Peyer's patch (tissue), 4 donors: ENCODE measurements at places on chromosomes 1 and 21. TPM values are rescaled to one million over a fixed set of nuclear protein-coding genes. Genes with fewer than 3 reads are reported as not detected.

Gene SPATA17
- total RNA-seq: not detected

Gene MAP10
- 1.9 TPM for total RNA-seq

Gene SLC22A15
- 2.4 TPM for total RNA-seq

Gene PRDM16
- 5.5 TPM for total RNA-seq

Gene SYT11
- 9.9 TPM for total RNA-seq

Gene PGBD5
- total RNA-seq: 0.28 TPM

Gene TNNI3K
- total RNA-seq: not detected

Gene TMEM79
- total RNA-seq: 4.1 TPM

Gene HSPB7
- total RNA-seq: 1.1 TPM

Gene FUCA1
- total RNA-seq: 182 TPM

Gene TMCC2
- 0.53 TPM for total RNA-seq

DNA sequence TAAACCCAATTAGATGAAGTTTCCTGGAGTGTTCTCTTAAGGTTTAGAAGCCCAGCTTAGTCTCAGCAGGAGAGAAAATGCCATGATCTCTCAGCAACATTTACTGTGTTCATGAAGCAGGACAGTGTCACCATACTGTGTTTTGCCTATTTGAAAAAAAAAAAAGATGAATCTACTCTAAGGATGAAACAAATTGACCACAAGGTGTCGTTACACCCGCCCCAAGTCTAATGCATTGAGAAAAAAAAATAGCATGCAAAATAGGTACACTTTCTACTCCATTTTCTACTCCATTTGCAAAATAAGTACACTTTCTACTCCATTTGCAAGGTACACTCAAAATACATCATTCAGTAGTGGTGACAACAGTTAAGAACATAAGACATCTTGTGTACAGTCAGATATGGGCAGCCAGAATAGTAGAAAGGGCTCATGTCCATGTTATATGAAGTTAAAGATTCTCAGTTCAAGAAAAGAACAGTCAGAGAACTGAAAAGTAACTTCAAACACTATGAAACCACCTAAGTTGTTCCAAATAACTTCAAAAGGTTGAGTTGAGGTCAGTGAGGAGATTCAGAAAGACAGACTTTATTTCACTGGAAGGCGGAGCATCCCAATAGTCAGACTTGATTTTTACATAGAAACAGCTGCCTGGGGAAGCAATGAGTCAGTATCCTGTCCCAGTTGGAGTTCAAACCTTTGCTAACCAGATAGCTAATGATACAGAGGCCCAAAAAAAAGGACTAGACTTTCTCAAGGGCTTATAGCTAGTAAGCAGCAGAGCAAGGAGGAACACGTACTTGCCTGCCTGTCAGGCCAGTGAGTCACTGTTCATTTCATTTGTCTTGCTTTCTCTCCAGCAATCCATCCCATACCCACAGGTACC lies 13.3 kb downstream of the PLPPR5 start:
- H3K4me1 ChIP-seq: no peaks in the 10 kb centered on the region
- H3K36me3 ChIP-seq: no peaks in the 10 kb centered on the region
- no peaks in the 10 kb centered on the region for H3K27me3 ChIP-seq
- no peak overlapping the region for H3K4me3 ChIP-seq
- H3K27ac ChIP-seq: no peak overlapping the region
- DNase-seq: no peak

- no peak overlapping the region for H3K4me3 ChIP-seq
- no peaks in the 10 kb centered on the region for H3K27me3 ChIP-seq
- no peaks in the 10 kb centered on the region for H3K4me1 ChIP-seq
- no peak for DNase-seq
- no peak overlapping the region for H3K27ac ChIP-seq
- H3K36me3 ChIP-seq: no peaks in the 10 kb centered on the region
Measured at GRCh38 chr1:201141418-201141817, 12.9 kb downstream of the TMEM9 start.

DNA sequence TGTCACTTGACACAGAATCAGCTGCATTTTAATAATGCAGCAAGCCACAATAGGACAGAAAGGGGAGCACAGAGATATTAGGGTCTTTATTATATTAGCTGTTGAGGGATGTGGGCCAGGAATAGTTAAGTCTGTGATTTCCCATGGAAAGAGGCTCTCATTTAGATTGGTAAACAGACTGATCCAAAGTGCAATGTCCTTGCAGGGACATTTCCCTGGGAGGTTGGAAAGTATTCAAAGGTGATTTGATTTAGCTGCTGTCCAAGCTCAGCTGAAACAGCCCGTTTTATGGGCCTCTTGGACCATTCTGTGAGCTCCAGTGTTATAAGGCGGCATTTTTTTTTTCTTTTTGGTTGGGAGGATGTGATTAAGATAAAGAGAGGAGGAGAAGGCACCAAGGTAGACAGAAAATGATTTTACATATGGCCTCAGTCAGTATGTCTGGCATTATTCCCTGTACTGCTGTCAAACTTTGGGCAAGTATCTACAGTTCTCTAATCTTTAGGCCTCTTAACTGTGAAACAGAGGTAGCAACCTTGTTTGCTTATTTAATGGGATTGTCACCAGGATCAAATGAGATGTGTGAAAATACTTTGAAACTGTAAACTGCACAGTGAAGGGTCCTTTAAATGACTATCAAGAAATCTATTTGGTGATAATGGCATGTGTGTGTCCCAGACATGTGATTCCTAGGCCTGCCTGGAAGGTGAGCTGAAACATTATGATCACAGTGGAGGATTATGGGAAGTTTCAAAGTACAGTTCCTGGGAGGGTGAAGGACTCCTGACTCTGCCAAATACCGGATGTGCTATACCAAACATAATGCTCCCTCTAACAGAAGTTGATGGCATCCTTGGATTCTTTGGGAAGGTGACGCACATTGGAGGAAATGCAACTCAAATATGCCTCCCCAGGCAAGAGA lies 62.2 kb downstream of the NOS1AP start:
- H3K27ac ChIP-seq: no peak overlapping the region
- H3K4me3 ChIP-seq: no peak overlapping the region
- H3K27me3 ChIP-seq: no peaks in the 10 kb centered on the region
- H3K4me1 ChIP-seq: peaks cover 11% of the 10 kb centered on the region
- H3K36me3 ChIP-seq: no peaks in the 10 kb centered on the region
- DNase-seq: no peak

DNA sequence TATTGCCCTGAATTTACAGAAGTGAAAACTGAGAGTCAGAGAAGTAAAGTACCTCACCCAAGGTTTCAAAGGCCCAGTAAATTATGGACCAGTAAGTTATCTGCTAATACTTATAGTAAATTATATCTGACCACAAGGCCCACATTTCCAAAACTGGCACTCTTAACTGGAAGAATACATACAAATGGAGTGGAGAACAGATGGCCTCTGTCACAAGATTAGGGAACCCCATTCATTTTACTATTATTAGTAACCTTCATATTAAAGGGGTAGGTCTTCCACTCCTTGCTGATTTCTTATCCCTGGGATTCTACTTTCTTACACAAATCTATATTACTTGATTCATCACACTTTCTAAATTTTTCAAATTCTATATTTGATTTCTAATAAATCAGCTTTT lies 588.8 kb downstream of the NEGR1 start:
- H3K36me3 ChIP-seq: no peaks in the 10 kb centered on the region
- no peaks in the 10 kb centered on the region for H3K27me3 ChIP-seq

- DNase-seq: no peak
- H3K4me3 ChIP-seq: no peak overlapping the region
- H3K4me1 ChIP-seq: no peaks in the 10 kb centered on the region
- H3K27me3 ChIP-seq: no peaks in the 10 kb centered on the region
- no peaks in the 10 kb centered on the region for H3K36me3 ChIP-seq
Measured at GRCh38 chr21:14099570-14099969, 111.2 kb downstream of the LIPI start.

DNA sequence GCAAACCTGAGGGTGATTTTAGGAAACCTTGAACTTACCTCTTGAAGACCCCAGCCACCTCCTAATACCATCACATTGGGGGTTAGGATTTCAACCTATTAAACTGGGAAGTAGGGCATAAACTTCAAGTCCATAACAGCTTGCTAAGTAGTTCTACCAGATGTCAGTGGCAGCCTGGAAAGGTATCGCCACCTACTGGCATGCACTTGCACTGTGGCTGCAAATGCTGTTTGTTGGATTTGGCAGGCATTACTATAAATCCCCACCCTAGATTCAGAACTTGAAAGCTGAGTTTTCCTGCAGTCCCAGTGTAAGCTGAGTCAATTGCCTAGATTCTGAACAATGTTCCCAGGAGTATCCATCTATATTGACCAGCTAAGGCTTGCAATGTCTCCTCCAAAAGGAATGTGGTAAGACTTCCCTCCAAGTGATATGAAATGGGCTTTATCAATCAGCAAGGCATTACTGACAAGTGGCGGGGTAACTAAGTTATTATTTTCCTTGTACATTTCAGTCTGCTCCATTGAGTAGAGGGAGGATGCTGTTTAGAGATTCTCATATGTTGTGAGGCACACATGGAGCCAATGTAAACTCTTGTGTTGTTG lies 474.5 kb downstream of the PTPRC start:
- no peaks in the 10 kb centered on the region for H3K27me3 ChIP-seq
- H3K4me1 ChIP-seq: no peaks in the 10 kb centered on the region
- H3K36me3 ChIP-seq: no peaks in the 10 kb centered on the region

- no peaks in the 10 kb centered on the region for H3K27me3 ChIP-seq
- no peak for DNase-seq
- H3K27ac ChIP-seq: no peak overlapping the region
Measured at GRCh38 chr1:183131166-183131565, 54.9 kb upstream of the LAMC2 start.

- no peak overlapping the region for H3K4me3 ChIP-seq
- peak; percentile 22 for DNase-seq
- H3K36me3 ChIP-seq: no peaks in the 10 kb centered on the region
- H3K4me1 ChIP-seq: no peaks in the 10 kb centered on the region
- no peaks in the 10 kb centered on the region for H3K27me3 ChIP-seq
Measured at GRCh38 chr1:36735939-36736730, 253.4 kb upstream of the CSF3R start.

- no peaks in the 10 kb centered on the region for H3K27me3 ChIP-seq
- H3K4me3 ChIP-seq: no peak overlapping the region
- no peaks in the 10 kb centered on the region for H3K4me1 ChIP-seq
- H3K36me3 ChIP-seq: peaks cover 15% of the 10 kb centered on the region
Measured at GRCh38 chr1:113678159-113678469, 81.2 kb downstream of the PHTF1 start.

DNA sequence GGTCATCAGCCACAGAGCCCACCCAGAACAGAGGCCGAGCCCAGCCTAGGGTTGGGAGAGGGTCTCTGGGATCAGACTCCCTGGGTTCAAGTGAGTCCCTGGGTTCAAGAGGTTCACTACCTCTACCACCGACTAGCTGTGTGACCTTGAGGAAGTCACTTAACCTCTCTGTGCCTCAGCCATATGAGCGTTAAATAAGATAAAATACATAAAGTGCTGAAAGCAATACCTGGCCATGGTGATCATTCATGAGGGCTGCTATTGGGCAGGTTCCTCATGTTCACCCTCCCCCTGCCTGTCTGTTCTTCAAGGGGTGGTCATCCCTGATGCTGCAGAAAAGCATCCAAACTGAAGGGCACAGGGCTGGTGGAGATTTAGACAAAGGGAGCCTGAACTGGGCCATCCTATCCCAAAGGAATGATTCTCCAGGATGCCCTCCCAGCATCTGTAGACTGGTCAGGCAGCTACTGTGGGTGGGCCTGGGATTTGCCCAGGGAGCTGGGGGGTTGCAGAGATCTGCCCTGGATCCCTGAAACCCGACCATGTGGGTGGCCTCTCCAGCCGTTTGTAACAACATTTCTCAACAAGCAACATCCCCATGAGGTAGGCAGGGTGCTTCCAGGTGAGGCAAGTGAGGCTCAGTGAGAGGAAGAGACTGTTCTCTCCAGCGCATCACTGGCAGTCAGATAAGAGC lies 196.6 kb downstream of the MATN1 start:
- H3K27me3 ChIP-seq: no peaks in the 10 kb centered on the region
- H3K27ac ChIP-seq: no peak overlapping the region
- no peak for DNase-seq
- no peaks in the 10 kb centered on the region for H3K4me1 ChIP-seq

GRCh38 chr1:10074059-10074851 lies 41.5 kb downstream of the UBE4B start:
- DNase-seq: peak; percentile 24
- no peak overlapping the region for H3K4me3 ChIP-seq
- no peaks in the 10 kb centered on the region for H3K36me3 ChIP-seq
- peak overlapping the region; percentile 46 for H3K27ac ChIP-seq
- no peaks in the 10 kb centered on the region for H3K27me3 ChIP-seq
- H3K4me1 ChIP-seq: no peaks in the 10 kb centered on the region

DNA sequence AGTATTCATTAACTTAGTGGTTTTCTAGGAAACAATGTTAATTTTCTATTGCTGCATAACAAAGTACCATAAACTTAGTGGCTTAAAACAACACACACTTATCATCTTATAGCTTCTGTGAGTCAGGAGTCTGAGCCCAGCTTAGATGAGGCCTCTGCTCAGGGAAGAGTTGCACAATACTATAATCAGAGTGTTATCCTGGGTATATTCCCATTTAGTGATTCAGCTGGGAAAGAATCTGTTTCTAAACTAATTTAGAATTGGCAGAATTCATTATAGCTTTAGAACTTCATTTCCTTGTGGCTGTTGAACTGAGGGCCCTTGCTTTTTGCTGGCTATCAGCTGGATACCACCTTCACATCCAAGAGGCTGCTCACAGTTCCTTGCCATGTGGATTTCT lies 515.5 kb downstream of the BRINP3 start:
- H3K27me3 ChIP-seq: no peaks in the 10 kb centered on the region
- no peaks in the 10 kb centered on the region for H3K4me1 ChIP-seq
- no peaks in the 10 kb centered on the region for H3K36me3 ChIP-seq

DNA sequence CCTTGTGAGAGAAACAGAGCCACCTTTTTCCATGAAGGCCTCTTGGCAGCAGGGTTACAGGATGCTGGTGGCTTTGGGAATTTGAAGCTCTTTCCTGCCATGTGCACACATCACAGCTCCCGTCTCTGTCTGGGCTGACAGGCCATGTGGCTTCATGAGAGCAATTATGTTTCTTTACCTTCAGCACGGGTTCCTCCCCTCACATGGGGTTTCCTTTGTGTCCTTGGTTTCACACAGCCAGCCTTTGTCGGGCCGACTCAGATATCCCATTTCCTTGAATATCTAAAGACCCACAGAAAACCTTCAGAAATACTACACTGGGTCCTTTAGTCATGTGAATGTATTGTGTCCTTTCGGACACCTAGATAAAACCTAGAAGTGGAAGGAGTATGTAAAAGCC lies 7.1 kb downstream of the CLIC6 start:
- H3K27me3 ChIP-seq: no peaks in the 10 kb centered on the region
- H3K36me3 ChIP-seq: no peaks in the 10 kb centered on the region
- no peaks in the 10 kb centered on the region for H3K4me1 ChIP-seq
- H3K4me3 ChIP-seq: no peak overlapping the region
- no peak overlapping the region for H3K27ac ChIP-seq
- DNase-seq: no peak

- no peaks in the 10 kb centered on the region for H3K27me3 ChIP-seq
- peak; percentile 46 for DNase-seq
- H3K4me1 ChIP-seq: peaks cover 5% of the 10 kb centered on the region
- no peak overlapping the region for H3K4me3 ChIP-seq
- no peaks in the 10 kb centered on the region for H3K36me3 ChIP-seq
Measured at GRCh38 chr1:109669246-109669948, 1.5 kb downstream of the GSTM2 start.
